ENCODE measurements at places on chromosomes 13 and 19.

GRCh38 chr13:42788601-42789000 is 7.2 kb downstream of the FAM216B start:
- no peak for ATAC-seq
- no peaks in the 10 kb centered on the region for H3K36me3 ChIP-seq
- H3K27ac ChIP-seq = no peak overlapping the region
- H3K27me3 ChIP-seq = no peaks in the 10 kb centered on the region
- H3K4me3 ChIP-seq = no peak overlapping the region

GRCh38 chr13:26837997-26838396 is 77.4 kb upstream of the GPR12 start:
- no peaks in the 10 kb centered on the region for H3K4me1 ChIP-seq
- no peak overlapping the region for H3K4me3 ChIP-seq
- H3K27me3 ChIP-seq = peaks cover 30% of the 10 kb centered on the region

DNA sequence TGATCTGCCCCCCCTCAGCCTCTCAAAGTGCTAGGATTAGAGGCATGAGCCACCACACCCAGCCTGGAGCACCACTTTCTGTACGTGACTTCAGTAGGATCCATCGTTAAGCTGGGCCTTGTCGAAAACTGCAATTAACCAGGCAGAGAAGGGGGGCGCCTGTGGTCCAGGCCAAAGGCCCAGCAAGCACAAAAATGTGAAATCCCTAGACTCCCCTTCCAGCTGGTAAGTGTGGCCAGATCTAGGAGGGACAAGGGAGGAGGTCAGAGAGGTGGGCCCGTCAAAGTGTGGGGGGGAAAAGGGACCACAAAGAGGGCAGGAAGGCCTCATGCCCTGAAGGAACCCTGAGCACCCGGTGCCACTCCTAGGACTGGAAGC is 13.8 kb downstream of the DDX39A start:
- no peak for ATAC-seq
- no peaks in the 10 kb centered on the region for H3K27me3 ChIP-seq
- H3K27ac ChIP-seq = peak overlapping the region; percentile 74
- H3K4me3 ChIP-seq = no peak overlapping the region
- H3K4me1 ChIP-seq = peaks cover 51% of the 10 kb centered on the region

- H3K4me1 ChIP-seq = peaks cover 10% of the 10 kb centered on the region
- H3K4me3 ChIP-seq = no peak overlapping the region
- H3K36me3 ChIP-seq = no peaks in the 10 kb centered on the region
- H3K27me3 ChIP-seq = peaks cover 12% of the 10 kb centered on the region
Measured at GRCh38 chr13:112603641-112604225, 15.8 kb upstream of the TUBGCP3 start.

GRCh38 chr13:112104881-112105234 is 37.9 kb downstream of the SOX1 start:
- ATAC-seq = no peak
- H3K27me3 ChIP-seq = peaks cover 41% of the 10 kb centered on the region
- no peak overlapping the region for H3K27ac ChIP-seq
- peaks cover 6% of the 10 kb centered on the region for H3K4me1 ChIP-seq
- H3K36me3 ChIP-seq = no peaks in the 10 kb centered on the region

DNA sequence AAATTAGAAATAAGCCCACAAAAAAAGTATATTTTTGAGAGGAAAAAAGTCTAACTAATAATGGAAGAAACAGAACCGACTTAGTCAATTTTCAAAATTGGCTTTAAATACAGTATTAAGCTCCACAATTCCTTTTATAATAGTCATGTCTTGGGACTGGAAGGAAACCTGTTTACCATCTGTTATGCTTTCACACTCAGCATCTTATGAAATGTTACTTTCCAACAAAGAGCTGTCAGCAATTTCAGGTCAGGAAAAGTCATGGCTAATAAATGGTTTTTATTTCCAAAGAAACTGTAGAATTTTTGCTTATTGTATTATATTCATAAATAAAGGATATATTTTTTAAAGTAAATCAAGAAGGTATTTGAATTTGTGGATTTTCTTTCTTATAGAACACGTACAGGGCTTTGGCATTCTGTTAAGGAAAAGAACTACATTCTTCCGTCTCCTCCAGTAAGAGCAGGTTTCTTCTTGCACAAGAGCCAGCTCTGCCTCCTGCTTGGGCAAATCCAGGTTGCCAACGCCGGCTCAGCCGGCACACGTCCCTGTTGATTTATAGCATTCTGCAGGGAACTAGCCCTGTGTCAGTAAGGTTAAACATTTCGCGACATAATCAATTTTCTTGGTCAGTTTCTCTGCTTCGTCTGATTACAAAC is 52.9 kb upstream of the GPR12 start:
- no peaks in the 10 kb centered on the region for H3K36me3 ChIP-seq
- no peaks in the 10 kb centered on the region for H3K4me1 ChIP-seq
- H3K4me3 ChIP-seq = no peak overlapping the region
- ATAC-seq = no peak

GRCh38 chr19:37950471-37951175 is 43.6 kb downstream of the SIPA1L3 start:
- peaks cover 30% of the 10 kb centered on the region for H3K36me3 ChIP-seq
- H3K27ac ChIP-seq = peak overlapping the region; percentile 87
- no peaks in the 10 kb centered on the region for H3K27me3 ChIP-seq
- H3K4me3 ChIP-seq = no peak overlapping the region
- H3K4me1 ChIP-seq = peaks cover 66% of the 10 kb centered on the region
